ENCODE measurements at places on chromosomes 1 and 21. TPM values are rescaled to one million over a fixed set of nuclear protein-coding genes. Genes with fewer than 3 reads are reported as not detected.
A peak's percentile ranks its signal among the peaks of the same experiment; 100 is the strongest.

The CRTC2 gene
- total RNA-seq = 14.7 TPM

The FNDC5 gene
- total RNA-seq = 5.5 TPM

The SGIP1 gene
- 10.6 TPM for total RNA-seq

The HSPB7 gene
- total RNA-seq = 214 TPM

The FCRL1 gene
- not detected for total RNA-seq

The NBPF19 gene
- total RNA-seq = 12.1 TPM

The CKS1B gene
- total RNA-seq = 16.7 TPM

The LRRC38 gene
- not detected for total RNA-seq

GRCh38 chr1:84146411-84147032 lies 2.5 kb downstream of the PRKACB start:
- no peaks in the 10 kb centered on the region for H3K4me1 ChIP-seq
- no peak overlapping the region for H3K27ac ChIP-seq
- H3K4me3 ChIP-seq = no peak overlapping the region

DNA sequence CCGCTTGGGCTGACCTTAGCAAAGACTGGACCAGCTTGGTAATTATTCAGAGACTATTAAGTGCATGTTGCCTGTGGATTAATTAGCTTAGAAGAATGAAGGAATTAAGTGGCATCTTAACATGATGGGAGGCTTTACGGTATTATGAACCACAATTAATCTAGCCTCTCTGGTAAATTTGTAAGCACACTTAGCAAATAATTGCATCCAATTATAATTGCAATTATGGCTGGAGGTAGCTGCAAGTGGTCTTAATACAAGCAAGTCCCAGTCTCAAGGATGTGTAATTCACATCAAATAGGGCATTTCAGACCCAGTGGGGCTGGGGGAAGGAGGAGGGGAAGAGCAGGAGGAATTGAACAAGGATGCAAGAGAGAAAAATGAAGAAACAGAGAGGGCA lies 151.6 kb downstream of the CNIH3 start:
- H3K27ac ChIP-seq = no peak overlapping the region
- peaks cover 6% of the 10 kb centered on the region for H3K4me1 ChIP-seq
- H3K4me3 ChIP-seq = no peak overlapping the region
- H3K36me3 ChIP-seq = no peaks in the 10 kb centered on the region
- peak; percentile 29 for DNase-seq

DNA sequence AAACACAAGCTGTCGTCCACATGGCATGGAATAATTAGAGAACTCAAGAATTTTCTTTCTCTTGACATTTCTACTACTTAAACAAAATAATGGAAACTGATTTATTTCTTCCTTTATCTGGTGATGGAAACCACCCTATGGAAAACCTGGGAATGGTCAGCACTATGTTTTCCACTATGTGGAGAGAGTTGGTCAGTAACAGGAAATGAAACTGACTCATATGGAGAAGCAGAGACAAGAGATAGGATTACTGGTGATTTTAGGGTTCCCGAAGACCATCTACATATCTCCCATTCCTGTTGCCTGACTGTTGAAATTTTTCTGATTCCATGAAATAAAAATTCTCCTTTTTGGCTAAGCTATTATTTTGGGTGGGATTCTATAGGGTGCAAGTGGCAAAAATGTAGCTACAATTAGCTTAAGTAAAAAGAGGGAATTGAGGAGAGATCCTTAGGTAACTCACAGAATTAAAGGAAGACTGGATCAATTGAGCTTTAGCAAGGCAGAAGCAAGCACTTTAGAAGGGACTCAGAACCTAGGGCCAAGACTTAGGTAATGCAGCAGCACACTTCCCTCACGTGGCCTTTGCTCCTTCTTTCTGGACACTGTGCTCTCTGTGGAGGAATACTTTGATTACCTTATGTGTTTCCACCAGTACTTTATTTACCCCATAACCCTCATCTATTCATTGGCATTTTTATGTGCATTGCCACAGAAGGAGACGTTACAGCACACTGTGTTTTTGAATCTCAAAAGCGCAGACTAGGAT lies 89.6 kb downstream of the LEPR start:
- no peaks in the 10 kb centered on the region for H3K36me3 ChIP-seq
- H3K4me3 ChIP-seq = no peak overlapping the region
- no peak for DNase-seq
- no peaks in the 10 kb centered on the region for H3K4me1 ChIP-seq

- H3K4me3 ChIP-seq = no peak overlapping the region
- no peaks in the 10 kb centered on the region for H3K27me3 ChIP-seq
- H3K27ac ChIP-seq = no peak overlapping the region
- no peaks in the 10 kb centered on the region for H3K36me3 ChIP-seq
- no peaks in the 10 kb centered on the region for H3K4me1 ChIP-seq
- no peak for DNase-seq
Observed at GRCh38 chr1:183379951-183380350, 38.2 kb downstream of the NMNAT2 start.

DNA sequence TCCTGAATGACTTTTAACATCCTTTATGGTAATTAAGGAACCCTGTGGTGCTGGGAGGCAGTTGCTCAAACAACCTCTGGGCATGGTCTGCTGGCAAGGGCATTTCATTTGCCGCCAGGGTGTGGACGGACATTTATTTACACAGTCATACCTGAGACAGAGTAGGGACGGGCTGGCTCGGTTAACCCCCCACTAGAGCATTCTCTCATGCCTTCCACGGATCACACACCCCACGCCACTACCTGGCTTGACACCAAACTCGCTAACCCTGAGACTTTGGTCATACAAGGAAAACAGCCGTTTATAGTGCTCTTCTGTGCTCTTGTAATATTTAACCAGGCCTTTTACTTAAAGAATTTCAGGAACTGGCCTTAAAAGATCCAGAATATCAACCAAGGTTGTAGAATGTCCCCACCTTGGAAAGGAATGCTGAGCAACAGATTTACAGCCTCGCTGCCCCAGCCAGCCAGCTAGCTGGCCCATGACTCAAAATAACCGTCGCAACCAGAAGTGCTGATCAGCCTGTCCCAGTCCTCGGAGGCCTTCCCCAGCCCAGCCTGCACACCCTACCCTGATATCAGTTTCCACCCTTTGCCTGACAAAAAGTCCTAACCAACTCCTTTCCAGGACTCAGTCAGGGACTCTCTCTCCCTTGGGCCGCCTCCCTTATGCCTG lies 6.5 kb upstream of the PDXK start:
- no peak overlapping the region for H3K4me3 ChIP-seq
- H3K4me1 ChIP-seq = no peaks in the 10 kb centered on the region
- H3K36me3 ChIP-seq = no peaks in the 10 kb centered on the region
- no peaks in the 10 kb centered on the region for H3K27me3 ChIP-seq
- H3K27ac ChIP-seq = no peak overlapping the region

- peak overlapping the region; percentile 61 for H3K27ac ChIP-seq
- DNase-seq = no peak
- no peak overlapping the region for H3K4me3 ChIP-seq
- peaks cover 43% of the 10 kb centered on the region for H3K4me1 ChIP-seq
- H3K27me3 ChIP-seq = no peaks in the 10 kb centered on the region
Observed at GRCh38 chr1:214445831-214446614, 105.4 kb downstream of the PTPN14 start.

DNA sequence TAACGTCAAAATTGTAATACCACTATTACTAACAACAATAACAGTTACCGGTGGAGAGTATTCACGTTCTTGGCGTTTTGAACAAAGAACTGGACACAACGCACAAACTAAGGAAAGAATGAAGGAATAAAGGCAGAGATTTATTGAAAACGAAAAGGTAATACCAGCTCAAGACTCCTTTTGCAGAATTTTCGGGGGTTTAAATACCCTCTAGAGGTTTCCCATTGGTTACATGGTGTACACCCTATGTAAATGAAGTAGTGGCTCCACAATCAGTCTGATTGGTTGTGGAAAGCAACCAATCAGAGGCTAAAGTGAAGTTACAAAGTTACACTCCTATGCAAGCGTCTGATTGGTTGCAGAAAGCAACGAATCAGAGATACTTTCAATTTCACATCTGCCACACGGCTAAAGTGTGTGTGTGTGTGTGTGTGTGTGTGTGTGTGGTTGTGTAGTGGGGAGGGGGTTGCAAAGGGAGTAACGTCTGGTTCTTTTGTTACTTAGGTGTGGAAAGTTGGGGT lies 1.1 kb upstream of the GTF2B start:
- no peak for DNase-seq
- H3K4me3 ChIP-seq = peak overlapping the region; percentile 71
- no peaks in the 10 kb centered on the region for H3K27me3 ChIP-seq
- peak overlapping the region; percentile 92 for H3K27ac ChIP-seq

DNA sequence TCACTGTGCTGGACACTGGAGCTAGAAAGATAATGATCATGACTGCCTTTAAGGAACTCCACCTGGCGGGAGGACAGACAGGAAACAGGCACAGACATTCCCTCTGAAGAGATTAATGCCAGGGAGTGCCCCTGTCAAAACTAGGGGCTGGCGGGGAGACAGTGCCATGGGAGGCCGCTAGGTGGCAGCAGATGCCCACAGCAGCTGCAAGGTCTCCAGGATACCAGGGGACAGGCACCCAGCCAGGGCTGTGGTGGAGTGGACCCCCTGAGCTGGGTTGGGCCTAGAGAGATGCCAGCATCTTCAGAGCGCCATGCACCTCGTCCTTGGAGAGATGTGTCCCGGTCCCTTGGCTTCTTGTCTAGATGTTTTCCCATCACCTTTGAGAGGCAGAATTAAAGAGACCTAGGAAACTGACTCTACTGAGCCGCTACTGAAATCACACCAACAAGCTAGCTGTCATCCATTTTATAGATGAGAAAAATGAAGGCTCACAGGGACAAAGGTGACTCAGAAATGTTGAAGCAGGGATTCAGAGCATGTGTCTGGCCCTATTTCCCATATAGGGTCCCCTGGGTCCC lies 3.6 kb downstream of the REN start:
- H3K27me3 ChIP-seq = no peaks in the 10 kb centered on the region
- DNase-seq = no peak

GRCh38 chr1:212647004-212647403 lies 38.4 kb downstream of the ATF3 start:
- DNase-seq = no peak
- H3K27ac ChIP-seq = no peak overlapping the region
- H3K4me1 ChIP-seq = no peaks in the 10 kb centered on the region
- no peaks in the 10 kb centered on the region for H3K36me3 ChIP-seq
- H3K4me3 ChIP-seq = no peak overlapping the region
- no peaks in the 10 kb centered on the region for H3K27me3 ChIP-seq

DNA sequence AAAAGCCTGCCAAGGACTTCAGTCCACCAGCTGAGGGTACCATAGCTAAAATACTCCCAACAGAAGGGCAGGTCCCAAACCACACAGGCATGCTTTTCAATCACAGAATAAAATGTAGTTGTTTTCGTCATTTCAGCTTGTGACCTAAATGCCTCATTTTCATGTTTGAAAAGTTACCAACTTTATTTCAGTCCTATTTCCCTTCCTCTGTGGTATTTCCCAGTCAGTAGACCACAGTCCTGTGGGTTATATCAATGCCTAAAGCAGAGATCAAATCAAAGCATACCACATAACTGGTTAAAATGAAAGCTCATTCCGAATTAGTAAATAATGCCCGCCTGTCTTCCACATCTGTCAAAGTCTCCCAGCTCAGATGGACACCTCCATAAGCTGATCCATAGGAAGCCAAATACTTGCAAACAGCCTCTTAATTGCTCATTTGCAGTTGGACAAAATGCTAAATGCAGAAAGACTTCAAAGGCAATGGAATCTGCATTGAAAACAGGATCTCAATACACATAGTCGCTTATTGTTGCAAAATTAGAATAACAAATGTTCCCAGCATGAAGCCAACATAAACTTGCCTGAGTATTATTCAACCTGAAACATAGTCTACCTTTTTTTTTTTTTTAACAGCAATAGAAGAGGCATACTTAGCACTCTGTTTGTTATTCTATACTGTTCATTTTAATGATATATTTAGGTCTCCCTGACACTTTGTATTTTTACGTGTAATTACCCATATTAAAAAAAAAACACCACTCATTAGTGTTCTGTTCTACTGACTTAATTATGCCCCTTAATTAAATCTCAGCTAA lies 53.9 kb downstream of the NR5A2 start:
- no peak for DNase-seq
- no peaks in the 10 kb centered on the region for H3K4me1 ChIP-seq
- H3K27ac ChIP-seq = no peak overlapping the region
- H3K4me3 ChIP-seq = no peak overlapping the region
- H3K27me3 ChIP-seq = no peaks in the 10 kb centered on the region
- H3K36me3 ChIP-seq = no peaks in the 10 kb centered on the region

GRCh38 chr21:36858320-36858957 lies 108.0 kb downstream of the HLCS start:
- H3K4me3 ChIP-seq = no peak overlapping the region
- H3K36me3 ChIP-seq = no peaks in the 10 kb centered on the region
- peaks cover 16% of the 10 kb centered on the region for H3K4me1 ChIP-seq
- H3K27ac ChIP-seq = no peak overlapping the region

GRCh38 chr1:168518201-168518689 lies 25.6 kb downstream of the XCL2 start:
- H3K36me3 ChIP-seq = no peaks in the 10 kb centered on the region
- no peak overlapping the region for H3K4me3 ChIP-seq
- H3K27me3 ChIP-seq = no peaks in the 10 kb centered on the region
- H3K4me1 ChIP-seq = peaks cover 15% of the 10 kb centered on the region

DNA sequence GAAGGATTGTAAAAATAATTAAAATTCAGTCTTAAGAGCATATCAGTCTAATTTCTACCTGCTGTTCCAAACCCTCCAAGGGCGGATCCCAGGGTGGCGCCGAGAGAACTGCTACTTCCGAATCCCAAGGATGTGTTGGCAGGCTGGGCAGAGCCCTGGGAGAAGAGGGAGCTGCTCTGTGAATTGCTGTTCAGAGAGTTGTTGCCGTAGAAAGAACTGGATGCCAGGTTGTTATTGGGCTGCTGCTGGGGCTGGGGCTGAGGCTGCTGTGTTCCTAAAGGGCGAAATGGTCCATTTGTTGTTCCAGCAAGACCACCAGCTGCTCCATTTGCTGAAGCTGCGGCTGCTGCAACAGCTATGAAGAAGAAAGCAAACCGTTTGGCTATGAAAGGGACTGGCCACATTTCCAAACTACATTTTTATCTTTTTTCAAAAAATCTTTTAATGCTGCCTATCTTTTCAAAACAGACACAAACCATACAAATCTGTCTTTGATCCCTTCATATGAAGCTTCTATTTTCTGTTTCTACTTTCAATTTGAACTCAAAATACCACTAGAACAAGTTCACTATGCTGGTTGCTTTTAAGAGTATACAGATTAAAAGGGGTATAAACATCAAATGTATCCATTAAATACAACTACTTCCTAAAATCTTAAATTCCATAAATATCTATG lies 57.5 kb upstream of the SDC3 start:
- peak overlapping the region; percentile 58 for H3K27ac ChIP-seq
- no peak overlapping the region for H3K4me3 ChIP-seq
- peaks cover 38% of the 10 kb centered on the region for H3K36me3 ChIP-seq
- no peak for DNase-seq
- H3K27me3 ChIP-seq = no peaks in the 10 kb centered on the region

- H3K27me3 ChIP-seq = no peaks in the 10 kb centered on the region
- H3K4me1 ChIP-seq = no peaks in the 10 kb centered on the region
- H3K36me3 ChIP-seq = no peaks in the 10 kb centered on the region
- no peak overlapping the region for H3K4me3 ChIP-seq
- no peak overlapping the region for H3K27ac ChIP-seq
Observed at GRCh38 chr1:5273280-5274003, 619.0 kb downstream of the AJAP1 start.

- no peaks in the 10 kb centered on the region for H3K36me3 ChIP-seq
- DNase-seq = no peak
- peaks cover 69% of the 10 kb centered on the region for H3K4me1 ChIP-seq
- no peaks in the 10 kb centered on the region for H3K27me3 ChIP-seq
- H3K27ac ChIP-seq = no peak overlapping the region
Observed at GRCh38 chr1:10765304-10765703, 31.1 kb downstream of the CASZ1 start.

- peaks cover 74% of the 10 kb centered on the region for H3K4me1 ChIP-seq
- H3K27ac ChIP-seq = peak overlapping the region; percentile 87
- no peak for DNase-seq
- H3K27me3 ChIP-seq = no peaks in the 10 kb centered on the region
- H3K36me3 ChIP-seq = no peaks in the 10 kb centered on the region
- H3K4me3 ChIP-seq = no peak overlapping the region
Observed at GRCh38 chr1:91744953-91745639, 140.9 kb downstream of the TGFBR3 start.

Measured in esophagus muscularis mucosa (tissue), 4 donors.